ENCODE measurements at places on chromosomes 1 and 21.
A peak's percentile ranks its signal among the peaks of the same experiment; 100 is the strongest.

DNA sequence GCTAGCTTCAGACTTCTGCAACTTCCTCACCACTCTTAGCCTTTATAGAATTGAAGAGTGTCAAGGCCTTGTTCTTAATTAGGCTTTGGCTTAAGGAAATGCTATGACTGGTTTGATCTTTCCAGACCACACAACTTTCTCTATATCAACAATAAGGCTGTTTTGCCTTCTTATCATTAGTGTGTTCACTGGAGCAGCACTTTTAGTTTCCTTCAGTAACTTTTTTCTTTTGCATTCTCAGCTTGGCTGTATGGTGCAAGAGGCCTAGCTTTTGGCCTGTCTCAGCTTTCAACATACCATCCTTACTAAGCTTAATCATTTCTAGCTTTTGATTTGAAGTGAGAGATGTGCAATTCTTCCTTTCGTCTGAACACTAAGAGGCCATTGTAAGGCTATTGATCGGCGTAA is 8.6 kb downstream of the PRKACB start:
- H3K27me3 ChIP-seq = no peaks in the 10 kb centered on the region
- H3K4me1 ChIP-seq = no peaks in the 10 kb centered on the region
- no peak overlapping the region for H3K4me3 ChIP-seq
- H3K36me3 ChIP-seq = no peaks in the 10 kb centered on the region
- H3K27ac ChIP-seq = no peak overlapping the region

DNA sequence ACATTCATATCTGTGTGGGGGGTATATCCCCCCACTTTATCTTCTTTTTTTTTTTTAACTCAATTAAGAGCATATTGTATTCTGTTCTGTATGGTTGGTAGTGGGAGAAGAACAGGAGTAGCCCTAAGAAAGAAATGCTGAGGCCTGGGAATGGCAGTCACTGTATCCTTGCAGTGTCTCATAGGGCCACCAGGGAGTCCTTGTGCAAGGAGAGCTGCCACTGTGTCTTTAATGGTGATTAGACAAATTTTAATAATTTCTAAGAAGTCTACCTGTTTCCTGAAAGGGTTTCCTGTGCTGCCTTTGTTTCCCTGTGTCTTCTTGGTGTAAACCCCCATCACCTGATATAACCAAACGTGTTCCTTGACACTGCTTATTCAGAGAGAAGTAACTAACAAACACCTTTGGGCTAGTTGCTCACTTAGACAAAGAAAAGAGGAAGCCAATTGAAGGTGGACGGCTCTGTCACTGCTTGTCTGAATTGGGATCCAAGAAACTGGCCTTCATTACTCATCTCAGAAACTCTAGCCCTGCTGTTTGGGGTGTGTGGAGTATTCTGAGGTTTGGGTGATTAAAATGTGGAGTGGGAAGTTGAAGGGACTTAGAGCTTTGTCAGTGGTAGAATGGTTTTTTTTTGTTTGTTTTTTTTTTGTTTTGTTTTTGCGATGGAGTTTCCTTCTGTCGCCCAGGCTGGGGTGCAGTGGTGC is 15.2 kb downstream of the GIPC2 start:
- H3K27me3 ChIP-seq = no peaks in the 10 kb centered on the region
- DNase-seq = no peak
- no peak overlapping the region for H3K4me3 ChIP-seq
- H3K36me3 ChIP-seq = no peaks in the 10 kb centered on the region

DNA sequence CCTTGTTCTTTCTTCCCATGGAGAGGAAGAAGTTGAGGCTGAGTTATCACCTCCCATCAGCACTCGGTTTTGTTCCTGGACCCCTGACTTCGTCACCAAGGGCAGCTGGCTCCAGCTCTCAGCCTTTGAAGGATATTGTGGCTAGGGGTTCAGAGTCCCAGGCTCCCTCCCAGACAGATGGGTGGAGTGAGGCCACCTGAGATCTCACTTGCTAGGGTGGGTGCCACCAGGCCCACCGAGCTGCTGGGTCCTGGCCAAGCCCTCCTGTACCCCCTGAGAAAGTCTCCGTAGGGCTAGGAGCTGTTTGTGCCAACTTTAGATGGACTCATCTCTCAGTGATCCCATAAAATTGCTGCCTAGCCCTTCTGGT is 6.9 kb downstream of the MX2 start:
- no peak overlapping the region for H3K27ac ChIP-seq
- no peak for DNase-seq
- no peaks in the 10 kb centered on the region for H3K36me3 ChIP-seq
- H3K4me1 ChIP-seq = no peaks in the 10 kb centered on the region
- peaks cover 28% of the 10 kb centered on the region for H3K27me3 ChIP-seq

GRCh38 chr1:60008500-60008899 is 65.1 kb downstream of the C1orf87 start:
- no peaks in the 10 kb centered on the region for H3K4me1 ChIP-seq
- H3K4me3 ChIP-seq = no peak overlapping the region
- DNase-seq = no peak
- H3K27me3 ChIP-seq = no peaks in the 10 kb centered on the region

DNA sequence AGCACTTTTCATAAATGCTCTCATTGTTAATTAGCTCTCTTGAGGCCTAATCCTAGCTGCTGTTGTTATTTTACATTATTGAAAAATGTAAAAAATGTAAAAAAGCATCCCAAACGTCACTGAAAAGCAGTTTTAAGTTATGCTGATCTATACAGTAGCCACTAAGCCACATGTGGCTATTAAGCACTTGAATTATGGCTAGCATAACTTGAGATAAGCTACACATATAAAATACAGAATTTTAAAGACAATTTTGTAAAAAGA is 18.4 kb upstream of the DNASE2B start:
- no peaks in the 10 kb centered on the region for H3K36me3 ChIP-seq
- H3K27me3 ChIP-seq = no peaks in the 10 kb centered on the region
- no peak overlapping the region for H3K4me3 ChIP-seq
- DNase-seq = no peak
- no peaks in the 10 kb centered on the region for H3K4me1 ChIP-seq

DNA sequence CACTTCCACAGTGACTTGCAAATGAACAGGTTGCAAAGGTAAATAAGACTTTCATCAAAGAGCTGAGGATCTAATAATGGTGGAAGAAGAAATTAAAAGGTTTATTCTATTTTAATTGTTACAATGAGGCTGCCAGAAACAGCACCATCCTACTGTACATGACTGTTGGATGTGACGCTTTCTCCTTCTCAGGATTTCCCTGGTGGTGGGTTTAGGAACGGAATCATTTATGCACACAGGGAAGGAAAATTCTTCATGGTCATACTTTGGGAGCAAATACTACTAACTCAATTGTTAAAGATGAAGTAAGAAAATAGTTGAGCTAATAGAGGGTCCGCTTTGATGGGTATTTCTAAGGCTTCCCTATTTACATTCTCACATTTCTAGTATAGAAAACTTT is 22.2 kb upstream of the LYPLAL1 start:
- H3K27ac ChIP-seq = no peak overlapping the region
- peak; percentile 38 for DNase-seq

- no peak for DNase-seq
- H3K27ac ChIP-seq = no peak overlapping the region
- peaks cover 18% of the 10 kb centered on the region for H3K27me3 ChIP-seq
- H3K4me1 ChIP-seq = peaks cover 13% of the 10 kb centered on the region
Measured at GRCh38 chr1:94540440-94541245, 916 bp downstream of the F3 start.

GRCh38 chr1:68908316-68908715 is 411.4 kb upstream of the DEPDC1 start:
- no peaks in the 10 kb centered on the region for H3K36me3 ChIP-seq
- DNase-seq = no peak
- H3K27ac ChIP-seq = no peak overlapping the region
- no peaks in the 10 kb centered on the region for H3K27me3 ChIP-seq

- no peak for DNase-seq
- H3K27ac ChIP-seq = no peak overlapping the region
- no peaks in the 10 kb centered on the region for H3K36me3 ChIP-seq
- no peak overlapping the region for H3K4me3 ChIP-seq
- no peaks in the 10 kb centered on the region for H3K4me1 ChIP-seq
Measured at GRCh38 chr1:105343317-105343716, 1593.6 kb downstream of the AMY1C start.

GRCh38 chr1:163450986-163451385 is 129.2 kb downstream of the NUF2 start:
- no peaks in the 10 kb centered on the region for H3K27me3 ChIP-seq
- no peaks in the 10 kb centered on the region for H3K36me3 ChIP-seq
- no peak for DNase-seq
- no peak overlapping the region for H3K4me3 ChIP-seq

- H3K4me3 ChIP-seq = no peak overlapping the region
- peaks cover 91% of the 10 kb centered on the region for H3K27me3 ChIP-seq
- peaks cover 10% of the 10 kb centered on the region for H3K4me1 ChIP-seq
Measured at GRCh38 chr21:44730951-44731579, 19.7 kb upstream of the TSPEAR start.

GRCh38 chr1:116820369-116820768 is 66.1 kb downstream of the CD2 start:
- H3K27ac ChIP-seq = no peak overlapping the region
- no peaks in the 10 kb centered on the region for H3K36me3 ChIP-seq
- DNase-seq = no peak
- H3K4me1 ChIP-seq = peaks cover 20% of the 10 kb centered on the region

GRCh38 chr1:198657550-198658064 is 18.8 kb downstream of the PTPRC start:
- peak overlapping the region; percentile 59 for H3K27ac ChIP-seq
- no peak for DNase-seq
- H3K4me3 ChIP-seq = no peak overlapping the region
- H3K27me3 ChIP-seq = no peaks in the 10 kb centered on the region

DNA sequence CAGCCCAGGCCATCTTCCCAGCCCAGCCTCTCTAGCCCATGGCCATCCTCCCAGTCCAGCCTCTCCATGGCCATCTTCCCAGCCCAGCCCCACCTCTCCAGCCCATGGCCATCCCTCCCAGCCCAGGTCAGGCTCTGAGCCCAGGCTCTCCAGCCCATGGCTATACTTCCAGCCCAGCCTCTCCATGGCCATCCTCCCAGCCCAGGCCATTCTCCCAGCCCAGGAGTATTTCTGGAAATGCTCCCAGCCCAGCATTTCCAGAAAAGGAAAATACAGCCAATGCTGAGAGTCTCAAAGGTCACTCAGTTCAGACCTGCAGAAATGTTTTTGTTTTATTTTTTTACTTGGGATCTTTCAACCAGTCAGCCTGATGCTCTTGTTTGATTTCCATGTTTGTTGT is 70.0 kb upstream of the ZNF281 start:
- no peaks in the 10 kb centered on the region for H3K4me1 ChIP-seq
- no peaks in the 10 kb centered on the region for H3K36me3 ChIP-seq
- no peak overlapping the region for H3K27ac ChIP-seq
- H3K4me3 ChIP-seq = no peak overlapping the region
- no peak for DNase-seq

GRCh38 chr1:168613691-168614231 is 37.4 kb downstream of the XCL1 start:
- H3K4me3 ChIP-seq = no peak overlapping the region
- no peak overlapping the region for H3K27ac ChIP-seq
- H3K36me3 ChIP-seq = no peaks in the 10 kb centered on the region
- DNase-seq = peak; percentile 20
- peaks cover 4% of the 10 kb centered on the region for H3K27me3 ChIP-seq

DNA sequence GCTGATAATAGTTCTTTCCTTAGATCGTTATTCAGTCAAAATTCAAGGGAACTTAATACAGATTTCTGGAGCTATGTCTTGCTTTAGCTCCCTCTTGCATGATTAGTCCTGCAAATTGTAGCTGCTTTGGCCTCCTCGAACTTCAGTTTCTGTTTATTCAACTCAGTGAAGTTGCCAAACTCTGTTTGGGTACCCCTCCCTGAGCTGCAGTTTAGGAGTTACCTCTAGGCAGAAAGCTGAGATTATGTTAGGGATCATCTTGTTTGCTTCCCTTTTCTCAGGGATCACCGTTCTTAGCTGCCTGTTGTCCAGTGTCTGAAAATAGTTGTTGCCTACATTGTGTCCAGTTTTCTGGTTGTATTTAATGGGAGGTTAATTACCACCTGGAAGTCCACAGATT is 43.5 kb downstream of the SNX27 start:
- no peak overlapping the region for H3K27ac ChIP-seq
- no peak for DNase-seq
- no peak overlapping the region for H3K4me3 ChIP-seq
- no peaks in the 10 kb centered on the region for H3K27me3 ChIP-seq
- H3K36me3 ChIP-seq = peaks cover 18% of the 10 kb centered on the region

- H3K4me1 ChIP-seq = no peaks in the 10 kb centered on the region
- peak; percentile 30 for DNase-seq
- H3K36me3 ChIP-seq = no peaks in the 10 kb centered on the region
Measured at GRCh38 chr1:32521165-32521564, 18.1 kb upstream of the ZBTB8A start.

GRCh38 chr1:94120570-94120901 is 412 bp downstream of the ABCA4 start:
- no peaks in the 10 kb centered on the region for H3K4me1 ChIP-seq
- H3K27me3 ChIP-seq = peaks cover 3% of the 10 kb centered on the region
- H3K4me3 ChIP-seq = no peak overlapping the region
- H3K36me3 ChIP-seq = no peaks in the 10 kb centered on the region
- no peak for DNase-seq
